ENCODE measurements at places on chromosomes 7 and 10.

DNA sequence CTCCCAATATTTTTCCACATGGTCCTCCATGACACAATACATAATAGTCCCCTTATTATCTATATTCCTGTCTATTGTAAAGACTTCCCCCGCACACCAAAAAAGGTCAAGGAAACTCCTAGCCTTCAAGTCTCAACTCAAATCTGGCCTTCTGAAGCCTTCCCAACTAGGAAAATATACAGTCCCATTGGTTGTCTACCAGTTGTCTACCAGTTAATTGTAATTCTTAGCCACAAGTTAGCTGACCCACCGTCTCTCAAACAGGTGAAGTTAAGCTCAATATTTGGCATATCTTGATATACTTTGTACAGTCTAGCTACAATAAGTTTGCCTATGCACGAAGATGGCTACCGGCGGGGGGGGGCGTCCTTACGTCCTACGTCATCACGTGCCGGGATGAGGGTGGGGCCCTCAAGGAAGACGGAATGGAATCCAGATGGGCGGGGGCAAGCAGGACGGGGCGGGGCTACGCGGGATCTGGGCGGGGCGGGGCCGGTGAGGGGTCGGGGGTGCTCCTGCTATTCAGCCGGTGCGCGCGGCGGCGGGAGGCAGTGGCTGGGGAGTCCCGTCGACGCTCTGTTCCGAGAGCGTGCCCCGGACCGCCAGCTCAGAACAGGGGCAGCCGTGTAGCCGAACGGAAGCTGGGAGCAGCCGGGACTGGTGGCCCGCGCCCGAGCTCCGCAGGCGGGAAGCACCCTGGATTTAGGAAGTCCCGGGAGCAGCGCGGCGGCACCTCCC lies at the start of gene AHR:
Gene AHR, plus strand, starts transcription at position 551 of the 738 bp plus-strand sequence. CDS start 613 bp downstream, outside the sequence.
- DNase-seq, result peak; percentile 89

DNA sequence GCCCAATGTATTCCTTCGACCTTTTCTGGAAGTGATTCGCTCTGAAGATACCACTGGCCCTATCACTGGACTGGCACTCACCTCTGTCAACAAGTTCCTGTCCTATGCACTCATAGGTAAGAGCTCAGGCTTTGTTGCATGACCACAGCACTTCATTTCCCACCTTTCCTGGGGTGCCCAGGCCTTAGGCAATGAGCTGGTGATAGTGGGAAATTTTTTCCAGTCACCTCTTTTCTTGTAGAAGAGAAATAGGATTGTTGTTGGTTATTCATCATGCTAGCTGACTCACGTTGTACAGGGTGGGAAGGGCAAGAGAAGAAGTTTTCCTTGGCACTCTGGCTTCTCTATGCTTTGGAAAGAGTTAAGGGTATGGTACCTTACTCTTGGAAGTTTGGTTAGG lies 51.4 kb upstream of the NFKB2 start:
- DNase-seq, result no peak

DNA sequence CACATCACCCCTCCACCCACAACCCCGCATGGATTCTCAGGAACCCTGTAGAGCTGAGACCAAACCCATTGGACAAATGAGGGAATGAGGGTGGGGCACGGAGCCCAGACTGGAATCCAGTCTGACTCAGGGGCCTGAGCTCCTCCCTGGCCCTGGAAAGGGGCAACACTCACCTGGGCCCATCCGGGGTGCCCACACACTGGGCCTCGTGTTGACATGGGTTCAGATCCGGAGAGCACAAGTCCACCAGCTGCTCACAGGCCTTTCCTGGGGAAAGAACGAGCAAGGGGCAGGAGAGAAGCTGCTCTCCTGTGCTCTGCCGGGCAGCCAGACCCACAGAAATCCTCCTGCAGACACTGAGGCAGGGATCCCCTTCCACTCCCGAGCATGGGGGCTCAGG lies 172.2 kb downstream of the SLIT1 start:
- DNase-seq, result no peak

DNA sequence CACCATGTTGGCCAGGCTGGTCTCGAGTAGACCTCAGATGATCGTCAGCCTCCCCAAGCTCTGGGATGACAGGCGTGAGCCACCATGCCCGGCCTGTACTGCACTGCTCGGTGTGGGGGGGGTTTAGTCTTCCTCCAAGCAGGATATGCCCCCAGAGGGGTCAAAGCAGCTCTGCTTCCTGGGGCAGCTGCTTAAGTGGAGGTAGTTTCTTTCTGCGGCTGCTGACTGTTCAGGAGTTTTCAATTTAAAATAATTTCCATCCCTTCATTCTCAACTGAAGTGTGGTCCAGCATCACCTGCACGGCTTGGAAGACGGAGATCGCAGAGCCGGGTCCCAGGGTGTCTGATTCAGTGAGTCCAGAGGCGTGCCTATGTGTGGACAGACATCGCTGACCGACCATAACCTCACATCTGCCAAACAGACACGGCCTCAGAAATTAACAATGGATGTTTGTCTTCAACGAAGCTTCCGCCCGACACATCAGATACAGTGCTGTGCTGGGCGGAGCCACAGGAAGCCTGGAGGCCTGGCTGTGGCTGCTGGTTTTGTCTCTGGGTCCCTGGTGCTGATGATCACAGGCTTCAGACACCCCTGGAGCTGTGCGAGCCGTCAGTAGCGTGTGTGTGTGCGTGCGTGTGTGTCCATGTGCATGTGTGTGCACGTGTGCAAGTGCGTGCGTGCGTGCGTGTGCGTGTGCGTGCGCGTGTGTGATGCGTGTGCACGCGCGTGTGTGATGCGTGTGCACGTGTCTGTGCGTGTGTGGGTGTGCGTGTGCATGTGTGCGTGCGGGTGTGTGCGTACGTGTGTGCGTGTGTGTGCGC lies 226.5 kb upstream of the PITRM1 start:
- DNase-seq, result no peak

GRCh38 chr7:96004578-96004977 lies 232.2 kb downstream of the DYNC1I1 start:
- no peak for DNase-seq

DNA sequence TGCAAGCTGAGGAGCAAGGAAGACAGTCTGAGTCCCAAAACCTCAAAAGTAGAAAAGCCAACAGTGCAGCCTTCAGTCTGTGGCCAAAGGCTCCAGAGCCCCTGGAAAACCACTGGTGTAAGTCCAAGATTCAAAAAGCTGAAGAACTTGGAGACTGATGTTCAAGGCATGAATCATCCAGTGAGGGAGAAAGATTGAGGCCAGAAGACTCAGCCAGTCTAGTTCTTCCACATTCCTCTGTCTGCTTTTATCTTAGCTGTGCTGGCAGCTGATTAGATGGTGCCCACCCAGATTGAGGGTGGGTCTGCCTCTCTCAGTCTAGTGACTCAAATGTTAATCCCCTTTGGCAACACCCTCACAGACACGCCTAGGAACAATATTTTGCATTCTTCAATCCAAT lies 20.1 kb upstream of the MDFIC start:
- no peak for DNase-seq

DNA sequence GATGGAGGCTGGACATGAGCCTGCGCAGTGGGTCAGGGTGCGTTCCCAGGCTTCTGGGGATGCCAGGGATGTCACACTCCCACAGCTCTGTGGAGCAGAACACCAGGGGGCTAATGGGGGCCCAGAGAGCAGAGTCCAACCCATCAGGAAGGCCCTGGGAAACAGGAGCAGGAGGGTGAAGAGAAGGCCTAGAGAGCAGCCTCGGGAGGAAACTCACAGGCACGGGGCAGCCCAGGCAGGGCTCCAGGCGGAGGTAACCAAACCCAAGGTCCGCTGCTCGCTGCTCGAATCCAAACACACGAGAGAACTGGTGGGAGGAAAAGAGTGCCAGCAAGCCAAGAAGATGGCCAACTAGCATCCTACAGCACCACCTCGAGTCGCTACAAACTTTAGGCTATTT lies 130.7 kb upstream of the LANCL2 start:
- no peak for DNase-seq

- peak; percentile 46 for DNase-seq
These were observed 10.8 kb upstream of the PYROXD2 start for GRCh38 chr10:98425511-98426352.

GRCh38 chr7:22949944-22950343 lies 64.0 kb downstream of the HYCC1 start:
- DNase-seq, result no peak

DNA sequence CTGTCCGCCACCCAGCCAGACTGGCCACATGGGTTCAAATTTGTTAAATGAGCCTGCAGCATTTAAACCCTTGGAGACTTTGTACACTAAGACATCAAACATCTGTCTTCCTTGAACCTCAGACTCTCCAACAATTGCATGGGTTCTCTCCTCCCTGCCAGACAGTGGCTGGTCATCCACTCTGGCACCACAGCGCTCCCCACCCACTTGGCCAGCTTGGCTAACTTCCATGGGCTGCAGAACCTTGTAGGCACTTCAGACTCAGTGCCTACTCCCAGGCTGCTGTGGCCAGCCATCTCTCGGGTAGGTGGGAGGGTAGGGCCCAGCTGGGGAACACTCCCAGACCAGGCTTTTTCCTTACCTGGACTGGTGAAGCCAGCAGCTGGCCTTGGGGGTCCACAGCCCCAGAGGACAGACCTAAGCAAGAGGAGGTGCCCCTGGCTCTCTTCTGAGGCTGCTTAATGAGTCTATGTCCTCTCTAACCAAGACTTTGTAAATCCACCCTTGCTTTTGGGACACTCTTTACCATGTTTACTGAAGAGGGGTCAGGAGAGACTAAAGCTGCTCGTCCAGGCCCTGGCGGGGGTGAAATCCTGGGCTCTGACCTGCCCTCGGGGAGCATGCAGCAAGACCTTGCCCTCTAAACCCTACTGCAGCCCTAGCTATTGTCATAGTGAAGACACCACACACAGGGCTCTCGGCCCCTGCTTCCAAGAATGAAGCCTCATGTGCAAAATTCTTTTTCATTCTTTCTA lies 82.7 kb downstream of the ARHGAP22 start:
- DNase-seq, result no peak

DNA sequence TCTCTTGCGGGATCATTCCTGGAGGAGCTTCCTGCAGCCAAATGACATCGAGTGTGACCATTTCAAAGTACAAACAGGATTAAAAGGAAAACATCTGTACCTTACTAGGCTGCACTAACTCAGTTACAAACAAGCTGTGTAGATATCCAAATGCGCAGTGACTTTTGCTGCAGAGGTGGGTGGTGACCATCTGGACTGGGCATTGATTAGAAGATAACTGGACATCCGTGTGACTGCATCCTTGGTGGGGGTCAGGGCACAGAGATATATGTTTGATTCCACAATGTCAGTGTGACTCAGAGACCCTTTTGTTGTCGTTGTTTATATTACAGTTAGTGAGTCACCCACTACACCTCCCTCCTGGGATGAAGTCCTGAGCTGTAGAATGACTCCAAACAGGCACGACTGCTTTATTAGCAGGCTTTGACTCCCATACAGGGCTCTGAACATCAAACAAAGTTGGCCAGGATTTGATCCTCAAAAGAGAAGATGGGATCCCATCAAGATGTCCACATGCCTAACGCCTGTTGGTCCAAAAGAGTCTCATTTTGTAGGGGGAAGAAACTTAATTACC lies 56.7 kb upstream of the SDK1 start:
- no peak for DNase-seq

GRCh38 chr7:102230593-102230992 lies 56.1 kb upstream of the SH2B2 start:
- no peak for DNase-seq

DNA sequence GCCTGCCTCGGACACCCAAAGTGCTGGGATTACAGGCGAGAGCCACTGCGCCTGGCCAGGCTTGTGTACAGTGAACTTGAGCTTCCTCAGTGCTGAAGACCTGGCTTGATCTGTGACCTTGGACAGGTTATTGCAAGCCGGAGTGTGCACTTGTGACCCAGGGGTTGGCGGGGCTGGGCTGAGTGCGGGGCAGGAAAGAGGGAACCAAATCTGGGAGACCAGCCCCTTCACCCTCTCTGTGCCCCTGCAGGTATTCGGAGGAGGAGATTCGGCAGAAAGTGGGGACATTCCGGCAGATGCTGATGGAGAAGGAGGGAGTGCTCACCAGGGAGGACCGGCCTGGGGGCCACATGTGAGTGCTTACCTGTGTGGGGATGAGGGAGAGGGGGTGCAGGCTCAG lies 46.2 kb downstream of the SRRM3 start:
- DNase-seq, result no peak

DNA sequence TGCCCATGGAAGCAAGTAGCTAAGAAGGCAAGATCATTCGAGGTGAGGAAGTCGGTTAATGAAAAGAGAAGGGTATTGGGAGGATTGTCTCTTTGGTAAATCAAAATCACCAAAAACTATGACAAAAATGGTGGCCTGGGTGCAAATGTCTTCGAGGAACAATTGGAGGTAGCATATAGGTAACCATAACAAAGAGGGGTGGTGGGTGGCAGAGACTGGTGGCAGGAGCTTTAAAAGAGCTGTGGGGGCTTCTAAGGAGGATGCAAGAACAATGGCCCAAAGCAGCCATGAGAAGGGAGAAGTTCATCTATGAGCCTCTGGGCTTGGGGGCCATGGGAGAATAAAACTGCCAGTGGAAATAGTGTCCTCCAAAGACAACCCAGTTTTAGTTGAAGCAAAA lies 172.2 kb upstream of the PDE1C start:
- no peak for DNase-seq

DNA sequence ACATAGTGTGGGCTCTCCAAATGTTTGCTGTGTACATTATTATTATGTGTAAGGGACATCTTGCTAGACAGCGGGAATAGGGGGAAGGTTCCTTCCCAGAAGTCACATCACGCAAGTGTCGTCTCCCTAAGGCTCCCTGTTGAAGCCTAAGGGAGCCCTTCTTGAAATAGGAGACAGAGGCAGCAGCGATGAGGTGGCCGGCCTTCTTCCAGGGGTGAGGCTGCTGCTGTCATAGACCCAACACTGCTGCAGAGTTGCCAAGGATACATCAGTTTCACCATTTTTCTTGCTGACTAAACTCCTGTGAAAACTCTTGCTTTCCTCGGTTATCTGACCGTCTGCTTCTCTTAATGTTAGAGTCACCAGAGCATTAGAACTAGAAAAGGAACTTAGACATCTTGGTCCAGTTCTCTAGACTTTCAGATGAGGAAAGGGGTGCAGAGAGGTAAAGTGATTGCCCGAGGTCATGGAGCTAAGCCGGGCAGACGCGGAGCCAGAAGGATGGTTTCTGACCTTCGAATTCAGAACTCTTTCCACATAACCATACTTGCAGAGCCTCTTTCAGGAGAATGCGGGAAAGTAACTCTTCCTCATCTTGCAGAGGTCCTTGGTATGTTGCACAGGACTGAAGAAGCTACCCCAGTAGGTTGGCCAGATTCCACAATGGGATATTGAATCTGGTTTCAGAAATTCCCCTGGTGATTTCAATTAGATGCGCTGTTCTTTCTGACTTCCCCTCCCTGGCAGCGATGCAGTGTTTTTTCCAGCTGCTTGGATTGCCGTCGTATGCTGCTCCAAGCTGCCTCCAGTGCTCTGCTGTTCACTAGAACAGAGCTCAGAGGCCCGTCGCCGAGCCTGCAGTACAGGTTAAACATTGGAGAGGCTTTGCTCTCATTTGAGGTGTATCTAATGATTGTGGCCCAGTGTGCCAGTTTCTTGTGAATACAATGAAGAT lies 217.1 kb downstream of the CAMK1D start:
- no peak for DNase-seq
